ENCODE measurements at places on chromosomes 11 and 22. TPM values are rescaled to one million over a fixed set of nuclear protein-coding genes. Genes with fewer than 3 reads are reported as not detected.

KRTAP5-9 gene
- total RNA-seq: not detected

CAT gene
- total RNA-seq: 118 TPM

AMPD3 gene
- total RNA-seq: 7.6 TPM

KLHDC7B gene
- total RNA-seq: 0.10 TPM

RIC3 gene
- total RNA-seq: 5.7 TPM

RASSF10 gene
- 4.8 TPM for total RNA-seq

OR4A16 gene
- total RNA-seq: not detected

ROBO4 gene
- 23.3 TPM for total RNA-seq

SLC22A24 gene
- total RNA-seq: not detected

DNA sequence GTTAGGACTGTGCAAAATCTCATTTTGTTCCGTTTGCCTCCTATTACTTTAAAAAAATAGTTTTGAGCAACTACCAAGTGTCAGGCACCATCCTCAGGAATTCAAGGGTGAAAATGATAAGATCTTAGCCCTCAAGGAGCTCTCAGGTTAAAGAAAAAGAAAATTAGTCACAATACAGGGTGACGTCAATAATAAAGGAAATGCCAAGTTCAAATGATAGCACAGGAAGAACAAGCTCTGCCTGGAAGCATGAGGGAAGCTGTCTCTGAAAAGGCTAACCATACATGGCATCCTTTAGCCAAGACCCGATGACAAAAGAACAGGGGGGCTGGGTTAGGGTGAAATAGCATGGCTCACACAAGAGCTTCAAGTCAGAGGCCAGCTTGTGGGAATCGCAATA, 11.1 kb upstream of the MPZL2 start:
- no peak for DNase-seq

GRCh38 chr11:10261821-10262220, 32.2 kb downstream of the SBF2 start:
- no peak for DNase-seq

- DNase-seq: peak; percentile 33
Observed at GRCh38 chr11:40397141-40397540, 1062.3 kb downstream of the LRRC4C start.

GRCh38 chr11:95255251-95256145, 24.5 kb upstream of the SESN3 start:
- no peak for DNase-seq

DNA sequence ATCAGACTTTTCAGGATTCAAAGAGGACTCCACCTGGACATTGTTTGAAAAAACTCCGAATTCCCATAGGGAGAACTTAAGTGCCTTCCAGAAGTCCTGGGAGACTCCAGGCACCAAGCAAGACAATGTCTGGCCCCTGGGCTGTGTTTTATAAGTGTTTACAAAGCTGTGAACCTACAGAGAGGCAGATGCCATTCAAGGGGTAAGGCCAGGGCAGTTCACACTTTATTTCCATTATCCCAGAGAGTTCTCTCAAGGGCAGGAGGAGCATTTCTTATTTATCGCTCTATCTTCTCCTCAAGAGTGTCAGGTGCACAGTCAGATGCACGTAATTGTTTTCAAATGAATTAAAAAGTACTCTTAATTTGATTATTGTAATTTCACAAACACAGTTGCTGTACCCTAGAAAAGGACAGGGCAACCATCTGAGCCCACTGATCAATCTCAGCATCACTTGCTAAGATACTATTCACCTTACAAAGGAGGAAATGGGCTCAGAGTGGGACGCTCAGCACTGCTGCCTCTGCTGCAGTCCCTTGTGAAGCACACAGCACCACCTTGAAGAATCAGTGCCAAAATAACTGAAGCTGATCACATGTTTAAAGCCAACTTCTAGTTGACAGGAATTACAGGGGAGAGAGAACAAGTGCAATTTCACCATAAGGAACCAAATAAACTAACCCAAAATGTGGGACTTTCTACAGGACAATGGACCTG, 35.0 kb downstream of the RASSF10 start:
- DNase-seq: no peak

DNA sequence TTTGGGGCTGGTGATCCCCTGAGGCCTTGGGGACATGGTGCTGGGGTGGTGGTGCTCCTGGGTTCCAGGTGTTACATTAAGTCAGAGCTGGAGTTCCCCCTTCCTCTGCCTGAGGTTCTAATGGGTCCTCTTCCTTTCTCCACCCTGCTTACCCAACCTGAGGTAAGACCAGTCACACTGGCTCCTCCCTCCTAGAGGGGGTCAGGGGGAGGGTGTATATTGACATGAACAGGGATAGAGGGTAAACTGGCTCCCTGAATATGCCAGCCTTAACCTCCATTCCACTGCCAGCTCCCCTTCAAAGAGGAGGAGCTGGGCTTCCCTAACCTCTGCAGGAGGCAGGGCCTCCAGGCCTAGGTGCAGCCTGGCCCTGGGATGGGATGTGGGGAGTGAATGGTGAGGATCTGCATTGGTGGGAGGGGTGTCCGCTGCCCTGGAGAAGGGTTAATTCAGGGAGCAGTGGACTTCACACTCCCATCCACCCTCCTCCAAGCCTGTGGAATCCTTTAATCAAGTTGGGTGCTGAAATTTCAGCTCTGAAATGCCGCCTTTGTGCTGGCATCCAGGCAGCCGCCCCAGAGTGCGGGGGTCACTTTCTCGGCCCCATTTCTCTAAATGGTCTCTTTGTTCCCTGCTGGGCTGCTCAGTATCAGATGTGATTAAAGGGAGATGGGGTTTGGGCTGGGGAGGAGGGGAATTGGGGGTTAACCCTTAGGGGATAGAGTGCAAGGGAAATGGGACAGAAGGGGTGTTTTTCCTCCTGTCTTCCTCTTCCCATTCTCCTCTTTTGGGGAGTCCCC, 15.2 kb downstream of the POLR2F start:
- DNase-seq: no peak

- no peak for DNase-seq
Observed at GRCh38 chr11:9708544-9708943, 44.7 kb downstream of the SWAP70 start.

DNA sequence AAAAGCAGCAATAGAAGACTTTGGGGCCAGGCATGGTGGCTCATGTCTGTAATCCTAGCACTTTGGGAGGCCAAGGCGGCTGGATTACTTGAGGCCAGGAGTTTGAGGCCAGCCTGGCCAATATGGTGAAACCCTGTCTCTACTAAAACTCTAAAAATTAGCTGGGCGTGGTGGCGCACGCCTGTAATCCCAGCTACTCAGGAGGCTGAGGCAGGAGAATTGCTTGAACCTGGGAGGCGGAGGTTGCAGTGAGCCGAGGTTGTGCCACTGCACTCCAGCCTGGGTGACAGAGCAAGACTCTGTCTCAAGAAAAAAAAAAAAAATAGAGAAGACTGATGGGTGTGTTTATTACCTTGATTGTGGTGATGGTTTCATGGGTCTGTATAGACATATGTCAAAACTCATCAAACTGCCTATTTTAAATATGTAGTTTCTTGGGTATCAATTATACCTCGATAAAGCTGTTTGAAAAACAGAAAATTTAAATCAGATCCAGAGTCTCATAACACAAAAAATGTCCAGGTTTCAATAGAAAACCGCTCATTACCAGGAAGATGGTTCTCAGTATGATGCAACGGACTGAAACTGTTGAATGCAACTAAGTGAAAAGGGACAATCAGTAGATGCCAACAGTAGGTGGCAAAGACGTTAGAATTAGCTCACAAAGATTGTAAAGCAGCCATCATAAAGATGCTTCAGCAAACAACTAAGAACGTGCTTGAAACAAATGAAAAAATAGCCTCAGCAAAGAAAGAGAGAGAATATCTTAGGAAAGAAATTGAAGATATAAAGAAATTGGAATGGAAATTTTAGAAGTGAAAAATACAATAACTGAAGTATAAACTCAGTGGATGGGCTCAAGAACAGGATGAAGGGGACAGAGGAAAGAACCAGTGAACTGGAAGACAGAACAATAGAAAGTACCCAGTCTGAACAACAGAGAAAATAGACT, 33.1 kb upstream of the SEPTIN5 start:
- DNase-seq: no peak

DNA sequence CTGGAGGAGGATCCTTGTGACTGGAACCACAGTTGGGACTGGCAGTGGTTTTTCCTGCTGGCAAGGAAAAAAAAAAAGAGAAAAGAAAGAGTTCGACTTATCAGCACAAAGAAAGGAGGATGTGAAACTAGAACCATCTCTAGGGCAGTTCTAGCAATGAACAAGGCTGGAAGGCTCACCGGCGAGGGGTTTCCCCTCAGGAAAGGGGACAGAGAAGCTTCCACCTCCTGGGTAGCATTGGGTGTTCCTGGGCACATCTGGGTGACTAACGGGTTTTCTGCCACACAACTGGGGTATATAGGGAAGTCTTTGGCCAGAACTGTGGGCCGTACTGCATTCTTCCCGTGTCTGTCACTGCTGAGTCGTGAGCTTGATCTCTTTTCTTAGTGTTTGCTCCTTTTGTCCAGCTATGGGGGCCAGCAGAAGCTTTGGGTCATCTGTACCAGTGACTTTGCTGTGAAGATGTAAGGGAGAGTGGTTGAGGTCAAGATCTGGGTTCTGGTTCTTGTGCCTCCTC, 109.4 kb upstream of the OR4B1 start:
- no peak for DNase-seq

GRCh38 chr11:8218840-8219239, 44.8 kb downstream of the LMO1 start:
- DNase-seq: no peak

- no peak for DNase-seq
Observed at GRCh38 chr11:84146826-84147225, 860.7 kb upstream of the CCDC90B start.

GRCh38 chr11:131678658-131679340, 308.4 kb downstream of the NTM start:
- no peak for DNase-seq

DNA sequence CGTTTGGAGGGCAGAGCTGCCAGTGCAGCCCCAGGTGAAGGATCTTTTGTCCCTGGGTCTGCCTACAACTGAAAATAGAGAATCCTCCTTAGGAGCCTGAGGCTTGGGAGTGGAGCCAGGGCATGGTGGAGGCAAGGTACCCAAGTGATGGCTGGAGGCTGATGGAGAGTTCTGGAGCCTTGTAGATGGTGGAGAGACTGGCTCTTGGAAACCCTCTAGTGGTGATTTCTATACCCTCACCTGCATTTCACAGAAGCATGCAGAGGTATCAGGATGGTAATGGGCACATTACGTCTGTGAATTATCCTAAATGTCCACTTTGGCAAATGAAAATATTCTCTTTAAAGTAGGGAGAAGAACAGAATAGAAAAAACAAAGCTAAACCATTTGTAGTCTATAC, 44.4 kb downstream of the INSC start:
- no peak for DNase-seq

GRCh38 chr11:1070594-1071462, 3.8 kb upstream of the MUC2 start:
- DNase-seq: no peak

DNA sequence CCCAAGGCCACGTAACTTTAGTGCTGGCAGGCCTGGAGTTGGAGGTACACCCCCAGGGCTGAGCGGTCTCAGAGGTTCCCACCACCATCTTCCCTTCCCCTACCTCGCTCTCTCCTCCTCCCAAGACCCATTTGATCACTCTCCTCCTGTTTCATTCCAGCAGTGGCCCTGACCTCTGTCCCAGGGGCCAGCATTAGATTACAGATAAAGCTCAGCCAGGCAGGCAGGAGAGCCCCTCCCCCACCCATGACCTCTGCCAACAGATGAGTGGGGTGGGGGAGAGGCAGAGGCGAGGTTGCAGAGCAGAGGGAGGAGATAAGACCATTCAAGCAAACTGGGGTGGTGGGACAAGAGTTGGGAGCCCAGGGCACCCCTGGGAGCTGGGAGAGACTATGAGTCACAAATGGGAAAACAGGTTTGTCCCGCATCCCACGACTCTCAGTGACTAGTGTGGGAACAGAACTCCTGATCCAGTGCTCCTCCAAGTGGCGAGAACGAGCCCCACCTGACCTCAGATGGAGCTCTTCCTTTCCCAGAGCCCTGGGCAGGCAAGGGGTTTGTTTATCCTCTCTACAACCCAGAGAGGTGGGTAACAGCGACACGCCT, 367.9 kb downstream of the MN1 start:
- DNase-seq: no peak

DNA sequence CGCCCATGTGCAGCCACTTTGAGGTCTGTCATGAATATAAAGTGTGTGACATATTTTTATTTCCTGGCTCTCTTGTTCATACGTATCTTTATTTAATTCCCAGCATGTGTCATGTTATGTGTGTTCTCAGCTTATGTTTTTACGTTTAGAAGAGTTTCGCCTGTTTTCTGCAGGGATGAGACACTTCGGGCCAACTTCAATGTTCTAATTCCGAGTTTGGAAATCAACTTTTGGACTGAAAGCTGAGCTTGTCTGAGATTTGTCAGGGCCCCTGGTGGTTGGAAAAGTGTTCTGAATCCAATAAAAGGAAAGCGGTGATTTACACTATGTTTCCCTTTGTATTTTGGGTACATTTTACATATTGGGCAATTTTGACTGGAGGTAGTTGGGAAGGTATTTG, 810.7 kb downstream of the TBC1D22A start:
- peak; percentile 50 for DNase-seq

- DNase-seq: no peak
Observed at GRCh38 chr22:46961591-46962295, 199.3 kb downstream of the TBC1D22A start.

DNA sequence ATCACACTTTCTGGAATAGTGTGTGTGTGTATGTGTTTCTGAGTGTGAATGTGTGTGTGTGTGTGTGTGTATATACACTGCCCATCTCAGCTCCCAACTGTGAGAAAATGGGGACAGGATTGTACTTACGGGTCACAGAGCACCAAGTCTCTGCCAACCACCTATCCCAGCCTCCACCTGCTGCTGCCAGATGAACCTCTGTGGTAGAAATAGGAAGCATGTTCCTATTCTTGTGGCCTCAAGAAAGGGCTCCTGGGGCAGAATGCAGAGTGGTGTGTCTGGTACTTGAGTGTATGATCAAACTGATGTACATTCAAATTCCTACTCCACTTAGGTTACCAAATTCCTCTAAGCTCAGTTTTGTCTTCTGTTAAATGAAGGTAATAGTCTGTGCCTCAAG, 14.6 kb downstream of the UBASH3B start:
- no peak for DNase-seq

DNA sequence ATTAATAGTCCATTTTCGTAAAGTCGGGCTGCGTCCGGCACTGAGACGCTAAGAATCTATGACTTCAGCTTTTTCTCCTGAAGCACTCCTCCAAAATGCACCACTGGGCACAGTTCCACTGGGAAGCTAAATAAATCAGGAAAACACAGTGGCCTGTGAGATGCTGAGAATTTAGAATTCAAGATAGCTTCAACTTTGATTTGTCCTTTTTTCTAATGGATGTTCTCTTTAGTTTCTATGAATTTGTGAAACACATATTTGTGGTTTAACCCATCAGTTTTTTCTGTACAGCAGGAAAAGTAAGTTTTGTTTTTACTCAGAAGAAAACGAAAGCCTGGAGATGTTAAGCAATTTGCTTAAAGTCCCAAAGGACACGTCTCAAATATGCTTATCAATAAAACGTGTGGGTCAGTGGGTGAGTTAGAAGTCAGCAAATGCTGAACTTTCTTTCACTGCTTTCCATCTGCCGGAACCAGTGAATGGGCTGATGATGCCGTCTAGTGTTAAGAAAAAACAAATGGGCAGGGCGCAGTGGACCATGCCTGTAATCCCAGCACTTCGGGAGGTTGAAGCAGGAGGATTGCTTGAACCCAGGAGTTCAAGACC, 40.7 kb upstream of the CLMP start:
- no peak for DNase-seq

GRCh38 chr11:73229896-73230875, 12.1 kb downstream of the P2RY2 start:
- no peak for DNase-seq

Measured in tongue (tissue), 3 donors.